ENCODE measurements at places on chromosomes 7 and 10.

GRCh38 chr10:129328546-129328945, 138.5 kb upstream of the MGMT start:
- no peak for DNase-seq

- no peak for DNase-seq
These were observed 223.6 kb upstream of the CELF2 start for GRCh38 chr10:10794046-10794445.

- no peak for DNase-seq
These were observed 6.9 kb downstream of the LRMDA start for GRCh38 chr10:75438275-75438674.

DNA sequence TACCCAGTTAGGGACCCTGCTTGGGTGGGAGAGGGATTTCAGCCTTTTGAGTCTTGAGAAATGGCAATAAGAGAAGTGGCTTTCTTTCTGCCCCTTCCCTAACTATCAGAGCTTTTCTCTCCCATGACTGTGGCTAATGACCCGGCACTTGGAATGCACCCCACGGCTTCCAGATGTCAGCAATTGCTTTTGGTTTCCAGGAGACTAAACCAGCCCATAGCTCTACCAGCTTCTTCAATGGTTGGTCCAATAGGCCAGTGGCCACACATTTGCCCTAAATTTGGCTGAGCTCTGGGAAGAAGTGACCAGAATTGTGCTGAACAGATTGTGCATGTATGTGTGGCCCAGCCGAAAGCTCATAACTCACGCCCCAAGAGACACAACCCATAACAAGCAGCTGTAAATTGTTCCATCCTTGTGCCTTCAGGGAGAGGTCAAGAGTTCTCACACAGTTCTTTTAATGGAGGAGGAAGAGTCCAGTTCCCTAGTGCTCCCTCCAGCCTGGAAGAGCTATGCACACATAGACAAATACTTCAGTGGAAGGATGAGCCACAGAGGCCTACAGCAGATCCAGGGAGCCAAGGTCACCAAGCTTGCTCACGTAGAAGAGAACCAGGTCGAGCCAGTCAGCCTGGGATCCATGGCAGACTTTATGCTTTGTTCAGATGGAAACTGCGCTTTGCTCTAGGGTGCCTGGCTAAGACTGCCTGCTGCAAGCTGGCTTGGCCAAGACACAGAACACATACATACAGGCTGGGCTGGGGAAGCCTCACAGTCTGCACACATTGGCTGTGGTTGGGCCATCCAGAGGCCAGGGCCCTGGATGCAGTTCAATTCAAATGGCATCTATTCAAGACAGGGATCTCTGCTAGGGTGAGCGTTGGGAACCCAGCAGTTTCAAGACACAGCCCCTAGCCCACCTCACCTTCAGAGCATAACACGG, 131.8 kb upstream of the HABP2 start:
- DNase-seq, result no peak

- no peak for DNase-seq
These were observed 119.1 kb downstream of the NKX6-2 start for GRCh38 chr10:132666705-132667341.

- no peak for DNase-seq
These were observed 2.6 kb upstream of the KBTBD2 start for GRCh38 chr7:32894171-32894570.

GRCh38 chr10:123766012-123766411, 99.9 kb downstream of the GPR26 start:
- DNase-seq, result no peak

DNA sequence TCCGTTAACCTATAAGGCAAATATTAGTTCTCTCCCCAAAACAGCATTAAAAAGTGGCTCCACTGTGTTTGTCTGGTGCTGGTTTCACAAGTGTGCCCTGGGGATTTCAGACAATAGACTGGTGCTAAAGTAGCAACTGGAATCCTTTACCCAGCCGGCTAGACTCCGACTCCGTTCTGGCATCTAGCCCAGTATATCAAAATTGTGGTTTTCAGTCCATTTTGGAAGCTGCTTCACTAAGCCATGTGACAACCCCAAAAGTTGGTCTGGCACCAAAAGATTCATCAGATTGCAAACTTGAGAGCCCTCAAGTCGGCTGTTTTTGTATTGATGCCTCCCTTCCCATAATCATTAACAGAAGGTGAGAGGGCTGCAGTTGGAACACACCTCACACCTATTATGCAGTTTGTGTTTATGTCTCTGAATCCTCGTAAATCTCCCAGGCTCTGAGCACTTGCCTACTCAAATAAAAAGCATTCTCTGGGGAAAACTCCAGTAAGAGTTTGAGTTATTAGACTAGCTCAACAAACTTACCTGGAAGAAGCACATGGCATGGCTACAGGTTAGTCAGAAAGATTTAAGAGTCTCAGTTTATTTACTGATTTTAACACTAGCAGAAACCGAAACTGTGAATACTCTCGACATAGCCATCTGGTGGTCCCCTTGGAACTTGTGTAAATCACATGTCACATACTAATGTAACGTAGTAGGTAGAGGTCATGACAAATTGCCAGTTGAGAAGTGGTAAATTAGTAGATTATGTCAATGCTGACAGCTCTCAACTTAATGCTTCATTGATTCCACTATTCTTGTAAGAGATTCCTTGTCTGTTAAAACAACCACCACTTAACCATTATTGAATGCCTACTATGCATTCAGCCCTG, 14.8 kb upstream of the WNT16 start:
- DNase-seq, result no peak

Measured in SK-N-DZ (cell line).